ENCODE measurements at places on chromosomes 13 and 19.

DNA sequence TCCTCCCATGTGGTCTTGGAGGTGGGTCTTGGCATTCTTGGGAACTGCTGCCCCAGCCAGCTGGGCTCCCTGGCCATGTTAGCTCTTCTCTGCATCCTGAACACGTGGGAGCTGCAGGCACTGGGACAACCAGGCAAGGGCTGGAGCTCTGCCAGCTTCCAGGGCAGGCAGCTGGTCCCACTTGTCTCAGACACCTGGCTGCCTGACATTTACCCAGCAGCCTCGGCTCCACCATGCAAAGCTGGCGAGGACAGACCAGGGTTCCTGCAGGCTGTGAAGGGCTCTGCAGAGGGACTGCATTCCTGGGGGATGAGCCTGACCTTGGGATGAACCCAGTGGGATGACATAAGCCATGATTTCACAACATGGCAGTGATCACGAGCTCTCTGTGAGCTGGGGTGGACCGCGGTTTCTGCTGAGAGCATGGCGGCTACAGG is 99.0 kb upstream of the TSHZ3 start:
- DNase-seq, result no peak

GRCh38 chr13:45092663-45093062 is 27.6 kb upstream of the GTF2F2 start:
- DNase-seq, result no peak

DNA sequence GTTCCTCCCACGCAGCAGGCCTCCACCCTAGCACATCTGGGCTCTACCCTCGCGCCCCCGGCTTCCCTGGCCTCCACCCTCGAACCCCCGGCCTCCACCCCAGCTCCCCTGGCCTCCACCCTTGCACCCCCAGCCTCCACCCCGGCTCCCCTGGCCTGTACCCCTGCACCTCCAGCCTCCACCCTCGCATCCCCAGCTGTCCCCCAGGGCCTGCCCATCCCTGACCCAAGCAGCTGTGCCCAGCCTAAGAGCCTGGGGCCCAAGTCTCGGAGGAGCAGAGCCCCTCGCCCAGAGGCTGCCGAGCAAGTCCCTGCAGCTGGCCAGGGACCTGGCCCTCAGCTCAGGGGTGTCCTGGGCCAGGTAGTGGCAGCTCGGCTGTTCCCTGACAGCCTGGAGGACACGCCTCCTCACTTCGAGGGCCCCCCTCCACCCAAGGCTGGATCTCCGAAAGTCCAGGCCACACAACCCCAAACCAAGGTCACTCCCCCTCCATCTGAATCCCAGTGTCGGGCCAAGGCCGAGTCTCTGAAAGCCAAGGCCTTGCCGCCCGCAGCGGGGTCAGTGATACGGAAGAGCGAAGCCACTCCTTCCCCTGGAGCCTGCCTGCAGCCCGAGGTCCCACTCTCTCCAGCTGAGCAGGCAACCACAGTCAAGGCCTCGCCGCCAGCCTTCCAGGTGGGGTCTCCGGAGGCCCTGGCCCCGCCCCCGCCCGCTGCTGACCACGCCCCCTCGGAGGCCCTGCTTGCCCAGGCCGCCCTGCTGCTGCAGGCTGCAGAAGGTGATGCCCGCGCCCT is 7.9 kb upstream of the ARHGAP33 start:
- no peak for DNase-seq

- no peak for DNase-seq
Measured at GRCh38 chr13:51230477-51231105, 8.4 kb downstream of the FAM124A start.

- DNase-seq, result no peak
Measured at GRCh38 chr13:66994517-66995202, 235.5 kb downstream of the PCDH9 start.

GRCh38 chr13:76527041-76527440 is 359.2 kb downstream of the KCTD12 start:
- DNase-seq, result no peak

DNA sequence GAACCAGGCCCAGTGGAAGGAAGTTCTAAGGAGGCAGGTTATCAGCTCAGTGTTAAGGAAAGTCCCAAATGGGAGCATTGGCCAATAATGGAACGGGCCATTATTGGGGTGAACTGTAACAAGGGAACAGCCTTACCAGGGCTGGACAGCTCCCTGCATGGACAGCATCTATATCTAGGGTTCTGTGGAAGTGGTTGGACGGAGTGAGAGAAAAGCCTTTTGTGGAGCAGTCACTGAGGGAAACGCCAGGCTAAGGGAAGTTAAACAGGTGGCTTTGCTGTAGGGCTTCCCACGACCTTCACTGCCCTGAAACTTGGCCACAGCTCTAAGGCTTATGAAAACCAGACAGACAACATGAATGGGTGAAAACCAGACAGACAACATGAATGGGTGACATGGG is 17.0 kb downstream of the POU2F2 start:
- DNase-seq, result no peak

DNA sequence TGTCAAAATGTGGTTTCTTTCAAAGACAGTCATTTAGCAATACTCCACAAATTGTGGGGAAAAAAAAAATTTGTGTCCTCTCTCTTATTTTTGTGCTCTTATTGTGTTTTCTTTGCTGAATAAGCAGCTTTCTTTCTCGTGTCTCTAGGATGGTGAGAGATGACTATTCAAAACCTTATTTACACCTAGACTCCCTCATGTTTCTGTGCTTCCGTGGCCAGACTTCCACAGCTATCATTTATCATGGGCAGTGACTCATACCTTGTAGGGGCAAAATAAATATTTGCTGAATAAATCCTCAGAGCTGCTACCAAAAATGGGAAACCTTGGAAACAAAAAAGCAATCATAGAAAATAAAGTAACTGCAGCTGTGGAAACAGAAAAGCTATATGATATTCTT is 204.9 kb upstream of the MIR17HG start:
- no peak for DNase-seq

- DNase-seq, result no peak
Measured at GRCh38 chr13:37047032-37047431, 12.5 kb downstream of the SUPT20H start.

DNA sequence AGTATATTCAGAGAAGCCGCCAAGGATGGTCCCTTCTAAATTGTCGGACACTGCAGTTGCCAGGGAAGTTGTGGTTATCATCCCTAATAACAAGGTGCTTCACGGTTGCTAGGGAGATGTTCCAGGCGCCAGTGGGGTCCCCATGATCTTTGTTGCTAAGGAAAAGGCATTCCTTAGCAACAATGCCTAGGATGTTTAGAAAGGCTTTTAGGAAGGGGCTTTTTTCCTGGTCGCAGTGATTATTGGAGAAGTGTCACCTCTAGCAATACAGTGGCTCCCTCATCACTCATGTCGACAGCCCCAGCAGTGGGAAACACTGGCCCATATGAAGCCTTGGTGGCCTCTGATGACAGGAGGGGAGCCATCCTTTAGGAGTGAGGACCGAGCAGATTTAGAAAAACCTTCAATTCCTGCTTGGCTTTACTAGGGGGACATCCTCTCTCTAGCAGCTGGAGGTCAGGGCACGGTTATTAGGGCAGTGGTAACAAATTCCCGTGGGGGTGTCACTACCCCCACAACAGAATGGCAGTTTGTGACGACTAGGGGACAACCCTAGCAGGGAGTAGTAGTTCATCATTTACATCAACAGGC is 6.4 kb upstream of the TMC4 start:
- no peak for DNase-seq

- DNase-seq, result no peak
Measured at GRCh38 chr13:41177616-41178015, 16.8 kb downstream of the KBTBD7 start.

DNA sequence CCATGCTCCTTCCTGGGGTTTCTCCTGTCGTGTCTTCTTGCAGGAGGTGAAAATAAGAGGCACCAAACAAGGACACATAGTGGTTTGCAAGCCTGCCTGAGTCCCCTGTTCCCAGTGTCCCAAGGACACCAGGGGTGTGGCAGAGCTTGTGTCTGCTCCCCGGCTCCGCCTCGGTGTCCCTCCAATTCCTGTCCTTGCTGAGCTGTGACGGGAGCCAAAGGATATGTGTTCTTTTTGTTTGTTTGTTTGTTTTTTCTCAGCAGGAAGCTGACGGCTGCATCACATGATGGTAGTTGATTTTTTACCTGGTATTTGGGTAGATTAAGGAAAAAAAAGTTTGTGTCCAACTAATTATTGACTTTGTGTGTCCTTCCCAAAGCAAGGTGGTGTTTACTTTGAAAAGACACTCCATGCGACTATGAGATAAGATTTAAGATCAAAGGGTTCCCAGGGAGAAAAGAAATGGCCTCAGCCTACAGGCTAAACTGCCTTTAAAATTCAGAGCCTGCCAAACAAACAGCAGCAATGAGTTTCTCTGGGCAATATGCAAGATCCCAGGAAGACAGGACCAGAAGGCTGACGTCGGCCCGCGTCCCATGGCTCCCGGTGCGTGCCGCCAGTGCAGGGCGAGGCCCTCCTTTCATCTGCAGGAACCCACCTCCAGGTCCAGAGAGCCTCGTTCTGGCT is 50.8 kb upstream of the XPO4 start:
- DNase-seq, result no peak

GRCh38 chr13:30033681-30034457 is 183.5 kb upstream of the UBL3 start:
- DNase-seq, result no peak

GRCh38 chr19:49844138-49845095 is 6.5 kb upstream of the PTOV1 start:
- no peak for DNase-seq

GRCh38 chr19:54138489-54139256 is 1.1 kb downstream of the CNOT3 start:
- DNase-seq, result no peak

GRCh38 chr13:73228546-73228945 is 169.7 kb downstream of the KLF5 start:
- peak; percentile 18 for DNase-seq

- DNase-seq, result no peak
Measured at GRCh38 chr19:11434703-11435056, 241 bp downstream of the ODAD3 start.

DNA sequence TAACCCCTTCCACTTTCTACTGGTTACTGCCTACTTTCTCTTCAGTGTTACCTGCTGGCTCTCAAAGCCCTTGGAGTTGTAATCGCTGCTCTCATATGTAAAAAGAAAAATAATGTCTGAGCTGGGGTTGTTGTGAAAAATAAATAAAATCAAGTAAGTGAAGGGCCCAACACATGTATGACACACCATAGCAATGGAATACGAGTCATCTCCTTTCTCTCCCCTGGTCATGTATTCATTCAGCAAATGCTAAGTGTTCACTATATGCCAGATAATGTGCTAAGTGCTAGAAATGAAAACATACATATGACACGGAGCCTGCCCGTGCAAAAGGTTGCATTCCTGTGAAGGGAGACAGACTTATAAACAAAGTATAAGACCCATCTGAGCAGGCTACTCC is 535.0 kb downstream of the RFC3 start:
- no peak for DNase-seq

All from CD4-positive, alpha-beta T cell treated with Interleukin-4 for 4 hours (primary cell).